CD8-positive, alpha-beta memory T cell (primary cell): ENCODE measurements at places on chromosomes 13 and 19. TPM values are rescaled to one million over a fixed set of nuclear protein-coding genes. Genes with fewer than 3 reads are reported as not detected.
A peak's percentile ranks its signal among the peaks of the same experiment; 100 is the strongest.

SLC15A1 gene
- not detected for polyA plus RNA-seq

DNA sequence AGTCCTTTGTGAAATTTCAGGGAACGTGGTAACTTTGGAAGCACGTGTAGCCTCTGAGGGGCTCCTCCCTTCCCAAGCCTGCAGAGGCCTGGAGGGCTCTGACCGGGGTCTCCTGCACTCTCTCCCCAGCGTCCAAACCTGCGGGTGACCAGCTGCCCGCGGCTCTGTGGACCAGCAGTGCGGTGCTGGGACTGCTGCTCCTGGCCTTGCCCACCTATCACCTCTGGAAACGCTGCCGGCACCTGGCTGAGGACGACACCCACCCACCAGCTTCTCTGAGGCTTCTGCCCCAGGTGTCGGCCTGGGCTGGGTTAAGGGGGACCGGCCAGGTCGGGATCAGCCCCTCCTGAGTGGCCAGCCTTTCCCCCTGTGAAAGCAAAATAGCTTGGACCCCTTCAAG lies 2.7 kb upstream of the TPGS1 start:
- peaks cover 29% of the 10 kb centered on the region for H3K4me1 ChIP-seq
- no peaks in the 10 kb centered on the region for H3K36me3 ChIP-seq
- no peak overlapping the region for H3K27ac ChIP-seq
- DNase-seq, result no peak

DNA sequence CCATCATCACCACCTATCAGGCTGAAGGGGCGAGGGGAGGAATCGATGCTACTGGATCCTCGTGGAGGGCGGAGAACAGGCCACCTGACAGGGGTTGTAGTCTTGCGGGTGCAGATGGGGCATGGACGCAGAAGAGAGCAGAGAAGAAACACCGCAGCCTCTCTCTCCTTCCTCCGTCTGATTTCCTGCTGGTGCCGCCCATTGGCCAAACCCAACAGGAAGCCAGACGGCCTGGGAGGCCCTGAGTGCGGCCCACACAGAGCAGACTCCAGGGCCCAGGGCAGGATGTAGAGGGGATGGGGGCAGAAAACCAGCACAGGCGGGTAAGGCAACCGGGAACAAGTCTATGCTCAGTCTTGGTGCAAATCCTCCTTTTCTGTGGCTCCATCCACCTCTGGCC lies 15.4 kb downstream of the CEBPA start:
- H3K36me3 ChIP-seq, result no peaks in the 10 kb centered on the region
- no peak for DNase-seq
- no peaks in the 10 kb centered on the region for H3K4me1 ChIP-seq
- no peaks in the 10 kb centered on the region for H3K27me3 ChIP-seq
- no peak overlapping the region for H3K4me3 ChIP-seq

DNA sequence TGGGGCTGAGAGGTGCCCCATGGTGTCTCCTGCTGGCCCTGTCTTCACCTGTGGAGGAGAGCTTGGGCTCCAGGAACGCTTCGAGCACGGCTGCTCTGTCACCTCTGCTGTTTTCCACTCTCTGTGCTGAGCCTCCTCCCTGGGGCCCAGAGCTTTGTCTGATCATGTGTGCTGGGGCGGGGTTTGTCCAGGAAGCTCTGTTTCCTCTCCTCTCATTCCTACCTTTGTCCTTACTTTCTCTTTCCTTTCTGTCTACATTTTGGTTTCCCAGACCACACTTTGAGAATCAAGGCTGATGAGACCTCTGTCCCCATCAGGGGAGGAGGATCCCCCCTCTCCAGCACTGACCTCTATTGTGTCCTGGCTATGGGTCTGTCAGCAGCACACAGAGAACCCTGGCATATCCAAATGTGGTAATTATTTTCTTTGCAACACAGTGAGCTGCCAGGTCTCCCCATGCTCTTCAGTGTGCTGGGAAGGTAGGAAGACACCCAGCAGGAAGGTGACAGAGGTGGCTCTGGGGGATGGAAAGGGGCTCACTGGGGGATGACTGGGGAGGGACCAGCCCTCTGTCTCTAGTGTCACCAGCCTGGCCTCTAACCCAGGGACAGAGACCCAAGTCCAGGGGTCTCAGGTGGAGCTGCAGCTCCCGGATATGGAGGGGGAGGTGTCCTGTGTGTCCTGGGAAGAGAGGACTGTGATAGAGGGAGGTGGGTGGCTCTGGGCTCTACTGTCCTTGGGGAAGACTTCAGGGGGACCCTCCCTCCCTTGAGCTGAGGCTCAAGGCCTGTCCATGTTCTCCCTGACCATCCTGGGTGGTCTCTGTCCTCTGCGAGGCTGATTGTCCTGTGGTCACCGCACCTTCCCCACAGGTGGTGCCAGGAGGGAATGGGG lies at the start of gene CEACAM1:
Gene CEACAM1 (minus strand): TSS at position 128 of the 894 bp plus-strand sequence. CDS start 107 bp downstream, at position 21.
- H3K36me3 ChIP-seq, result no peaks in the 10 kb centered on the region
- H3K27ac ChIP-seq, result no peak within 1 kb of the TSS
- H3K4me3 ChIP-seq, result peak within 1 kb of the TSS; percentile 46
- no peaks in the 10 kb centered on the region for H3K27me3 ChIP-seq
- DNase-seq, result no peak

- H3K4me3 ChIP-seq, result no peak overlapping the region
- no peak overlapping the region for H3K27ac ChIP-seq
- no peak for DNase-seq
- no peaks in the 10 kb centered on the region for H3K4me1 ChIP-seq
Measured at GRCh38 chr13:97043302-97043701, 49.0 kb upstream of the OXGR1 start.

DNA sequence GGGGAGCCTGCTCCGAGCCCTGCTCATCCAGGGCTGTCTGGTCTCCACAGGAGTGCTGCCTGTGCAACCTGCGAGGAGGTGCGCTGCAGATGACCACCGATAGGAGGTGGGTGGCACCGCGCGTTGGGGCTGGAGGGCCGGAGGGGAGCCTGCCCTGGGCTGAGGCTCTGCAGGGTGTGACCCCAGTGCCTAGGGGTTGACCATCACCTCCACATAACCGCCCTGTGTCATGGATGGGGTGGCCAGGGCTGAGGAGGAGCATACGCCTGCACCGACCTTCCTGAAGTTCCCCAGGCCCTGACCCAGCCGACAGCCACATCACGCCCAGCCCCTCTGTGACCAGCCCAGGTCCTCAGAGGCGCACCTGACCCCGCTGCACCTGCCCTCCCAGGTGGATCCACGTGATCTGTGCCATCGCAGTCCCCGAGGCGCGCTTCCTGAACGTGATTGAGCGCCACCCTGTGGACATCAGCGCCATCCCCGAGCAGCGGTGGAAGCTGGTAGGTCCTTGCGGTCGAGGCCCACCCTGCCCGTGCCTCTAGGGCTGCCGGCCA lies 168.7 kb downstream of the KDM4B start:
- no peak overlapping the region for H3K4me3 ChIP-seq
- no peaks in the 10 kb centered on the region for H3K27me3 ChIP-seq
- no peaks in the 10 kb centered on the region for H3K36me3 ChIP-seq
- no peak for DNase-seq

- peak overlapping the region; percentile 63 for H3K27ac ChIP-seq
- H3K36me3 ChIP-seq, result no peaks in the 10 kb centered on the region
- H3K27me3 ChIP-seq, result no peaks in the 10 kb centered on the region
- H3K4me1 ChIP-seq, result peaks cover 81% of the 10 kb centered on the region
Measured at GRCh38 chr19:8569066-8569771, 8.0 kb downstream of the MYO1F start.

CA11 gene
- 8.3 TPM for polyA plus RNA-seq

DNA sequence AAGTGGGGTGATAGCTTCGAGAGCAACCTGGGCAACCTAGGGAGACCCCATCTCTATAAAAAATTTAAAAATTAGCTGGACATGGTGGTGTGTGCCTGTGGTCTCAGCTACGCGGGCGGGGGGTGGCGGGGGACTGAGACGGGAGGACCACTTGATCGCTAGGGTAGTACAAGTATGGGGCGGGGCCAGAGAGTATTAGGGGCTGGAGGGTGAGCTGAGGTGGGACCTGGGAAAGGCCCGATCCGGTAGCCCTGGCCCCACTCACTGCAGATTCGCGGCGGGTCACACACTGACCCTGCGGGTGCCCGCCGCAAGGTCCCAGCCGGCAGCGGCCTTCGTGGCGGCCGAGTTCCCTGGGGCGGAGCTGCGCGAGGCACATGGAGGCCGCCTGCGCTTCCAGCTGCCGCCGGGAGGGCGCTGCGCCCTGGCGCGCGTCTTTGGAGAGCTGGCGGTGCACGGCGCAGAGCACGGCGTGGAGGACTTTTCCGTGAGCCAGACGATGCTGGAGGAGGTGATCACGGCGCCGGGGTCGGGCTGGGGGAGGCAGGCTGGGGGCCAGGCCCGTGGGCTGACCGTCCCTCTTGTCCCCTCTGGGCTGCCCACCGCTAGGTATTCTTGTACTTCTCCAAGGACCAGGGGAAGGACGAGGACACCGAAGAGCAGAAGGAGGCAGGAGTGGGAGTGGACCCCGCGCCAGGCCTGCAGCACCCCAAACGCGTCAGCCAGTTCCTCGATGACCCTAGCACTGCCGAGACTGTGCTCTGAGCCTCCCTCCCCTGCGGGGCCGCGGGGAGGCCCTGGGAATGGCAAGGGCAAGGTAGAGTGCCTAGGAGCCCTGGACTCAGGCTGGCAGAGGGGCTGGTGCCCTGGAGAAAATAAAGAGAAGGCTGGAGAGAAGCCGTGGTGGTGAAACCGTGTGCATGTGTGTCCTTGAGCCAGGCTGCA lies 2.0 kb upstream of the ARHGAP45 start:
- no peak overlapping the region for H3K27ac ChIP-seq
- DNase-seq, result peak; percentile 62
- peaks cover 7% of the 10 kb centered on the region for H3K36me3 ChIP-seq
- H3K4me3 ChIP-seq, result peak overlapping the region; percentile 26
- peaks cover 35% of the 10 kb centered on the region for H3K4me1 ChIP-seq

GRCh38 chr13:59754411-59754810 lies 409.3 kb downstream of the DIAPH3 start:
- no peak for DNase-seq
- no peaks in the 10 kb centered on the region for H3K36me3 ChIP-seq
- no peaks in the 10 kb centered on the region for H3K27me3 ChIP-seq
- H3K4me3 ChIP-seq, result no peak overlapping the region

AMH gene
- polyA plus RNA-seq, result not detected

- H3K27me3 ChIP-seq, result no peaks in the 10 kb centered on the region
- DNase-seq, result no peak
- H3K27ac ChIP-seq, result no peak overlapping the region
- H3K4me1 ChIP-seq, result no peaks in the 10 kb centered on the region
- H3K4me3 ChIP-seq, result no peak overlapping the region
Measured at GRCh38 chr13:36193151-36193855, 21.1 kb downstream of the SOHLH2 start.

- peak within 1 kb of the TSS; percentile 79 for H3K4me3 ChIP-seq
- peak within 1 kb of the TSS; percentile 90 for H3K27ac ChIP-seq
- H3K4me1 ChIP-seq, result peaks cover 16% of the 10 kb centered on the region
- H3K36me3 ChIP-seq, result no peaks in the 10 kb centered on the region
Measured at GRCh38 chr13:46211483-46212351, at the start of gene LRRC63. TSS of gene LRRC63 (plus strand) at chr13:46211928. CDS start at chr13:46213035, 1,107 bp downstream.

KLK15 gene
- polyA plus RNA-seq, result not detected

DNA sequence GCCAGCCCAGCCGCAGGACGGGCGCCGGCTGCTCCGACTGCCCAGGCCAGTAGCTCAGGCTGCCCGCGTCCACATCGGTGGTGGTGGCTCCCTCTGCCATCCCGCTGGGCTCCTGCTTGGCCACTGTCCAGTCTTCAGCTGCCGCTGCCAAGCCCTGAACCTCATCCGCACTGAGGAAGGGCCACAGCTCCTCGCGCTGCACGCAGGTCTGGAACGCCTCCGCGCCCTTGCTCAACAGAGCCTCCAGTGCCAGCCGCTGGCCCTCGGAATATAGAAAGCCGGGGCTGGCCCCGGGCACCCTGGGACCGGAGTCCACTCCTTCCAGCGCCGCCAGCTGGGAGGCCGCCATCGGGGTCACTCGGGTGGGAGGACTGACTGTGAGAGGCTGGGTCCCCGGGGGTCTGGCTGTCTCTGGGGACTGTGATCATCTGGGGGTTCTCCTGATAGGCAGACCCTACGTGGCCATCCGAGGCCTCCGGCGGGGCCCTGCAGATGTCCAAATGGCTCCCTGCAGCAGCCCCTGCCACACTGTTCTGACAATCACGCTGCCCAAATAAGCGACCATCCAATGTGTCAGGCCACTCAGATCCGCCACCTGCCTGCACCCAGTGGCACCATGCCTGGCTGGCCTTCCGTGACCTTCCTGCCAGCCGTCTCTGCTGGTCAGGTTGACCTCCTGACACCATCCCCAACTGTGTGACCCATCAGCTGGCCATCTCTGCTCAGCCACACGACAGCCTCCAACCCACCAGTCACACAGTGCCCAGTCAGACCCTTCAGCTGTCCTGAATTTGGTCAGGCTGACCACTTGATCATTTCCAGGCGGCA lies 1.6 kb downstream of the FAM83E start:
- no peak overlapping the region for H3K27ac ChIP-seq
- DNase-seq, result no peak
- no peaks in the 10 kb centered on the region for H3K27me3 ChIP-seq
- H3K4me1 ChIP-seq, result peaks cover 28% of the 10 kb centered on the region

GRCh38 chr13:38755793-38756192 lies 68.9 kb downstream of the FREM2 start:
- H3K4me1 ChIP-seq, result no peaks in the 10 kb centered on the region
- H3K27me3 ChIP-seq, result no peaks in the 10 kb centered on the region
- DNase-seq, result no peak
- H3K27ac ChIP-seq, result no peak overlapping the region
- H3K36me3 ChIP-seq, result no peaks in the 10 kb centered on the region

DNA sequence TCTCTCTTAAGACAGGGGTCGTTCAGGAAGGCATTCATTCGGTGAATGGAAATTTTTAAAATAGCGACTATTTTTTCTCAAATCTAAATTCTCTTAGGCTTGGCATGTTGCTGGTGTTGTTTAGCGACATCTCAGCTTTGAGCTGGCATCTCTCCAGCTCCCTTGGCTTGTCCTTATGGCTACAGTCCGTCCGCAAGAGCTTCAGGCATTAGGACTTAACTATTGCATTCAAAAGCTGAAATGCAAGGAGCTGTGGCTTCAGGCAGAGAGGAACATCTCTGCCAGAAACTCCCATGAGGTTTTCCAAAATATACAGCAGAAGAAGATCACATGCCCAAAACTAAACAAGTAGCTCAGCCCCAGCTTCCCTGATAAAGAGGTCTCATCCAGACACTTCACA lies 578.5 kb downstream of the EFNB2 start:
- H3K27me3 ChIP-seq, result no peaks in the 10 kb centered on the region
- no peak for DNase-seq
- H3K36me3 ChIP-seq, result no peaks in the 10 kb centered on the region
- H3K4me1 ChIP-seq, result no peaks in the 10 kb centered on the region

GRCh38 chr19:8001651-8001994 lies 3.8 kb downstream of the ELAVL1 start:
- peak overlapping the region; percentile 45 for H3K27ac ChIP-seq
- no peaks in the 10 kb centered on the region for H3K36me3 ChIP-seq
- no peaks in the 10 kb centered on the region for H3K27me3 ChIP-seq
- peaks cover 42% of the 10 kb centered on the region for H3K4me1 ChIP-seq
- H3K4me3 ChIP-seq, result peak overlapping the region; percentile 54

PSG11 gene
- polyA plus RNA-seq, result not detected
